Stimulated activated CD4-positive, alpha-beta T cell treated with anti-CD3 and anti-CD28 coated beads, Interleukin-2, amount 100 ng/mL, for 24 hours (primary cell): ENCODE measurements at places on chromosomes 11 and 22.

- peak; percentile 7 for DNase-seq
Observed at GRCh38 chr22:31917227-31917921, 27.0 kb upstream of the YWHAH start.

GRCh38 chr11:106986261-106986660 lies 32.0 kb downstream of the GUCY1A2 start:
- DNase-seq, result no peak

DNA sequence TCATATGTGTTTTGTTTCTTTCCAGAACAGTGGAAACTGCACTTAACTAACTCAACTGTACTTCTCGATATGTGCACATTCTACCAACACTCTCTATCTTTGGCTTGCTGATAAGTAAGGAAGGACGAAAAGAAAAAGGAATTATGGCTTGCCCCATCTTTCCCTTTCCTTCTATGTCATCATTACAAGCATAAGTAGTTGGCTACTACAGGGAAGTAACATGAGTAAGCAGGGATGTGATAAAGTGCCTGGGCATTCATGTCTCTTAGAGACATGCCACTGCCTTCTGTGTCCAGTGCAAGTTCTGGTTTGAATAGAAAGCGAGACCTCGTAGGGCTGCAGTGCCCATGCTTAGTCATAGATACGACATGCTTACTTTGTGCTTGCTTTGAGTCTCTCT lies 342.5 kb downstream of the ETS1 start:
- no peak for DNase-seq

GRCh38 chr22:30408388-30409102 lies 11.7 kb downstream of the SEC14L2 start:
- DNase-seq, result no peak

DNA sequence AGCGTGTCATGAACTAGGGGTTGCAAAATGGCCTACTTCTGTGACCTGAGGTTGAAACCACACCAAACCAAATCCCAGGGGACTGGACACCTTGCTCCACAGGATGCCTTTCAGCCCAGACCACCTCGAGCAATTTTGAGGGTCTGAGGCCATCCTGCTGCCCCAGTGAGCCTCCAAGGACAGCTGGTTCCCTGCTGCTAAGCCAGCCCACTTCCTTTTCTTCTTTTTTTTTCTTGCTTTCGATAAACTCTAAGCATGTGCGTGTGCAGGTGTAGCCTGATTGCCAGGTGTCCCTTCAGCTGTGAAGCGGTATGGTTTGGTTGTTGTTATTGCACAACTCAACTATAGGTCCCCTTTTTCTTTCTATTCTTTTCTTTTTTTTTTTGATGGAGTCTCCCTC lies 2.7 kb downstream of the CRYBB1 start:
- DNase-seq, result no peak

- DNase-seq, result no peak
Observed at GRCh38 chr22:49017482-49018329, 810.0 kb downstream of the BRD1 start.

DNA sequence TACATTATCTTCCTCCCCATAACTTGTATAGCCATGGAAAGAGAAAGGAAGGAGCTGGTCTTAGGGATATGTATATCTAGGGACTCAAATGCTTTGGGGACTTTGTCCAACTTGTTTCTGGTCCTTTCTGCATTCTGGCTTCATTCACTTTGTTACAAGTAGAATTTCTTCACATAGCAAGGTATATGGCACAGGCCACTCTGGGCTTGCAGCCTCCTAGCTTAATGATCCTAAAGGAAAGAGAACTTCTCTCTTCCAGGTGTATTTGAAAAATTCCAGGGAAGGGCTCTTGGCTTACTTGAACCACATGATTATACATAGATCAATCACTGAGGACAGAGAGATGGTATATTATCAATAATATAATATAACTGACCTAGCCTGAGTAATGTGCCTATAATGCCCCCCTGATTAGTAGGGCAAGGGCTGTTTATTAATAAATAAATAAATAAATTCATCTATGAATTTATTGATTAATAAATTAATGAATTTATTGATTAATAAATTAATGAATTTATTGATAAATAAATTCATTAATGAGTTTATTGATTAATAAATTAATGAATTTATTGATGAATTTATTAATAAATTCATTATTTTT lies 48.2 kb upstream of the CEP295 start:
- DNase-seq, result no peak

DNA sequence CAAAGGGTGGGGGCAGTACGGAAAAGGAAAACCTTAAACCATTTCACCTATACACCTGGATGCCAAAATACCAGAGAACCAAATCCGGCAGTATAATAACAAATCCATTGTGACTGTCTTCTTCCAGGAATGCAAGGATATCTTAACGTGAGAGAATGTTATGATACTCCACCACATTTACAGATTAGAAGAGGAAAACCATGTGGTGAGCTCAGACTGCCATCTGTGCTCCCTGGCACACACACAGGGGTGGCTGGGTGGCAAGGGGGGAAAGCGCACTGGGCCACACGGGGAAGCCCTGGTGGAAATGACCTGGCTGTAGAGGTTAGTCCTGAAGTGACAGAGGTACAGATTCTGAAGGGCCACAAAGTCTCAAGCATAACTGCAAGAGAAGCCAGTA lies 9.9 kb downstream of the EIF1AD start:
- no peak for DNase-seq

- DNase-seq, result no peak
Observed at GRCh38 chr11:96307776-96308140, 35.2 kb downstream of the MAML2 start.

DNA sequence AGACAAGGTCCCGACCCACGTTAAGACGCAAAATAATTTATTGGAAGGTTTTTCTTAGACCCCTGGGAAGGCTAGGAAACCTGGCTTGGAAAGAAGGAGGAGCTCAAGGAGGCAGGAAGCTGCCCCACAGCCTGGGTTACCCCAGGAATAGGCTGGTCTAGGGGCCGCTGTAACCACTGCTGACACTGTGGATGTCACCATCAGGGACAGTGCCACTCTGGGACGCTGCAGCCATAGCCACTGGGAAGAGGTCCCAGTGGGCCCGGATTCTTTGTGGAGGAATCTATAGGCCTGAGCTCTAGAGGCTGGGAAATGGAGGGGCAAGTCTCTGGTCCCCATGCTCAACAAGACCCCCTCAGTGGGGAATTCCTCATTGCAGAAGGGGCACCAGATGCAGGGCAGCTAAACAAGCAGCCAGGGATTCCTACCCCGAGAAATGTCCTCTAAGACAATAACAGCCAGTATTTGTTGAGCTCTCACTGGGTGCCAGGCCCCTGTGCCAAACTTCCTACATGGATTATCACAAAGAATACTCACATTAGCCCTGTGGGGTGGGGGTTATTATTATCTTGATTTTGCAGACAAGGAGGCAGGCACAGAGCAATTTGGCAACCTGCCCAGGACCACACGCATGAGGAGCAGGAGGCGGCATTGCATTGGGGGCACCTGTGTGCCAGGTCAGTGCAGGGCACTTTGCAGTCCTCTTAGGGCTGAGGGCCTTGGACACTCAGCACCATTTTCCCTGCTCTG lies 19.5 kb upstream of the CHKA start:
- no peak for DNase-seq

GRCh38 chr11:34728609-34729008 lies 107.7 kb downstream of the EHF start:
- DNase-seq, result no peak

GRCh38 chr22:28021998-28022660 lies 103.1 kb upstream of the PITPNB start:
- no peak for DNase-seq

- no peak for DNase-seq
Observed at GRCh38 chr22:50276143-50276542, 6.0 kb upstream of the MAPK11 start.

GRCh38 chr11:110894224-110894623 lies 182.0 kb upstream of the ARHGAP20 start:
- no peak for DNase-seq

DNA sequence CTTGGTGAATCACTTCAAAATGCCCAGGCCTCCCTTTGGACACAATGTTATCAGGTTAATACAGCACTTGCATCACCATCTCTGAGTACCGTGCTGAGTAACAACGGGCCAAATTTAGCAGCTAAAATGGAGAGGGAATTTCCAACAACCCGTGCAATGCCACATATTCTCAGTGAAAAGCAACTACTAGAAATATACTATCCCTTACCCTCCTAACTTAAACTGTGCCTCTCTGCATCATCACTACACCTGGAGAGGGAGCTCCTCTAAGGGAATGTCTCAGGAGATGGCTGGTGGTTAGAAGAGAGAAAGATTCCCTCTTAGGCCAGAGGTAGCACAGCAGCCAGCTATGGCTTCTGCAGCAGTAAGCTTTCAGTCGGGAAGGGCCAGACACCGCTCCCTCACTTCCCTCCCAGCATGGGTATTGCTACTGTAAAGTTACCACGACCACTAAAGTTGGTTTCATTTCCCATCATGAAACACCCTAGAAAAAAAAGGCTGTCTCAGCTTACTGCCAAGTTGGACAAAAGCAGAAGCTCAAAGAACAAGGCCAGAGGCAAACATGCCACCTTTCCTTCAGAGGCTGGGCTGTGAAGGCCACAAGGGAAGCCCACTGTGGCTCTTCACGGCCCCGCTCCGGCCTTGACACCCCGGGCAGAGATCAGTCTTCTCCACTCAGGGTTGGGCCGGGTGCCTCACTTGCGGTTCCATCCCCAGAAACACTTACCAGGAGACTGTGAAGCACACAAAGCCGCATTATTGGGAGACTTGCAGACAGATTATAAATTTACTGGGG lies 3.9 kb downstream of the MAML2 start:
- DNase-seq, result peak; percentile 50
